ENCODE measurements at places on chromosomes 7 and 10. TPM values are rescaled to one million over a fixed set of nuclear protein-coding genes. Genes with fewer than 3 reads are reported as not detected.

The TUBB8 gene
- total RNA-seq, result not detected

The BLVRA gene
- total RNA-seq, result 16.3 TPM

The SPDYE5 gene
- not detected for total RNA-seq

The CYP26A1 gene
- total RNA-seq, result 11.6 TPM

Measured in parietal lobe (tissue), 2 donors.